Activated CD4-positive, alpha-beta memory T cell treated with anti-CD3 and anti-CD28 coated beads for 36 hours (primary cell): ENCODE measurements at places on chromosomes 13 and 19. TPM values are rescaled to one million over a fixed set of nuclear protein-coding genes. Genes with fewer than 3 reads are reported as not detected.
A peak's percentile ranks its signal among the peaks of the same experiment; 100 is the strongest.

GRCh38 chr19:7895565-7895964 lies 7.3 kb downstream of the LRRC8E start:
- DNase-seq = no peak

- DNase-seq = no peak
Measured at GRCh38 chr19:34273121-34273520, 18.8 kb downstream of the GARRE1 start.

- DNase-seq = no peak
Measured at GRCh38 chr19:53518121-53518520, 19.8 kb upstream of the ZNF331 start.

GRCh38 chr19:50556282-50557008 lies 11.8 kb downstream of the LRRC4B start:
- peak; percentile 86 for DNase-seq

GRCh38 chr19:58054901-58055874 lies 3.9 kb upstream of the ZNF135 start:
- DNase-seq = no peak

The NRTN gene
- total RNA-seq = 0.97 TPM

The OVOL3 gene
- total RNA-seq = not detected

DNA sequence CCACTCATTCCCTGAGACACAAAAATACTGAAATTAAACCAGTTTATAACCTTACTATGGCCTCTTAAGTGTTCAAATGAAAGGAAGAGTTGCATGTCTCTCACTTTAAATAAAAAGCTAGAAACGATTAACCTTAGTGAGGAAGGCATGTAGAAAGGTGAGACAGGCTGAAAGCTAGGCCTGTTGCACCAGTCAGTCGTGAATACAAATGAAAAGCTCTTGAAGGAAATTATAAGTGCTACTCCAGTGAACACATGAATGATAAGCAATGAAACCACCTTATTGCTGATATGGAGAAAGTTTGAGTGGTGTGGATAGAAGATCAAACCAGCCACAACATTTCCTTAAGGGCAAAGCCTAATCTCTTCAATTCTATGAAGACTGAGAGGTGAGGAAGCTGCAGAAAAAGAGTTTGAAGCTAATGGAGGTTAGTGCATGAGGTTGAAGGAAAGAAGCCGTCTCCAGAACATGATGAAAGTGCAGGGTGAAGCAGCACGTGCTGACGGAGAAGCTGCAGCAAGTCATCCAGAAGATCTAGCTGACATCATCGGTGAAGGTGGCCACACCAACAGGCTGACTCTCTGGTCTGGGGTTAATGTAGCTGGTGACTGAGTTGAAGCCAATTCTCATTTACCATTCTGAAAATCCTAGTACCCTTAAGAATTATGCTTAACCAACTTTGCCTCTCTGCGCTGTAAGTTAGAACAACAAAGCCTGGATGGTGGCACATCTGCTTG lies 94.5 kb upstream of the TEX29 start:
- DNase-seq = no peak

DNA sequence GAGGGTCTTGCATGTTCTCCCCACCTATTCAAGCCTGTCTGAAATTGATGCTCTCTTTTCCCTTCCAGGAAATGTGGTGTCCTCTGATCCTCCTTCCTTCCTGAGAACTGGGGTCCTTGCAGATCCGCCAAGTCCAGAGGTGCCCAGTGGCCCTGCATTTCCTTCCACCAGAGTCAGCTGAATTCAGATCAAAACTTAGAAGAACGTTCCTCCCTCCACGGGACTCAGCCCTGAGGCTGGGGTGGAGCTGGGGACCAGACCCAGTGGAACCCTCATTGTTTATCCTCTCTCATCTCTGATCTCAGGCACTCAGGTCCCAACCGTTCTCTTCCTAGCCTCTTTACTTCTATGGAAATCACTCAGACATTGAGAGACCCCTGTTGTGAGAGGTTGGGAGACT lies 477.3 kb downstream of the TSHZ3 start:
- DNase-seq = no peak
